ENCODE measurements at places on chromosomes 1 and 21. TPM values are rescaled to one million over a fixed set of nuclear protein-coding genes. Genes with fewer than 3 reads are reported as not detected.
A peak's percentile ranks its signal among the peaks of the same experiment; 100 is the strongest.

The TPTE gene
- not detected for total RNA-seq

The ZNF695 gene
- total RNA-seq: not detected

The S100B gene
- 4.5 TPM for total RNA-seq

The GBP6 gene
- total RNA-seq: 0.12 TPM

The SLC9C2 gene
- total RNA-seq: 0.26 TPM

The FOXE3 gene
- total RNA-seq: not detected

The CHML gene
- total RNA-seq: 16.8 TPM

DNA sequence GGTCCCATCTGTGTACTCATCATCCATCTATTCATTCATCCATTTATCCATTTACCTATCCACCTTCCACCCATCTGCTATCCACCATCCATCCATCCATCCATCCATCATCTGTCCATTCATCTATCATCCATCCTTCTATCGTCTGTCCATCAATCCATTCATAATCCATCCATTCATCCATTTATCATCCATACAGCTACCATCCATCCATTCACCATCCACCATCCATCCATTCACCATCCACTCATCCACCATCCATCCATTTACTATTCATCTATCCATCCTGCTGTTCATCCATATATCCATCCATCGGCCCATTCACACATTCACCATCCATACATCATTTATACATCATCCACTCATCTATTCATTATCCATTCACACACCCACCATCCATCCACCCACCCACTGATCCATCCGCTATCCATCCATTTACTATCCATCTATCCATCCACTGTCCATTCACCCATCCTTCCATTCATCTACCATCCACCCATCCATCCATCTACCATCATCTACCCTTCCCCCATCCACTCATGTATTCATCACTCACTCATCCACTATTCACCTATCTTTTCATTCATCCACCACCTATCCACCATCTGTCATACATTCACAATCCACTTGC lies 96.4 kb downstream of the TRIM11 start:
- H3K36me3 ChIP-seq: no peaks in the 10 kb centered on the region
- no peaks in the 10 kb centered on the region for H3K27me3 ChIP-seq
- DNase-seq: no peak
- no peak overlapping the region for H3K4me3 ChIP-seq

- H3K27me3 ChIP-seq: peaks cover 27% of the 10 kb centered on the region
- H3K4me1 ChIP-seq: no peaks in the 10 kb centered on the region
- no peak overlapping the region for H3K4me3 ChIP-seq
- no peak overlapping the region for H3K27ac ChIP-seq
- H3K36me3 ChIP-seq: no peaks in the 10 kb centered on the region
- DNase-seq: no peak
These were observed 29.5 kb downstream of the SYT2 start for GRCh38 chr1:202680586-202681352.

- H3K27me3 ChIP-seq: no peaks in the 10 kb centered on the region
- no peaks in the 10 kb centered on the region for H3K36me3 ChIP-seq
- no peak overlapping the region for H3K27ac ChIP-seq
- H3K4me1 ChIP-seq: no peaks in the 10 kb centered on the region
These were observed 468.1 kb upstream of the CXADR start for GRCh38 chr21:17044696-17045095.

GRCh38 chr21:14620152-14620551 lies 74.0 kb upstream of the SAMSN1 start:
- no peaks in the 10 kb centered on the region for H3K27me3 ChIP-seq
- H3K4me3 ChIP-seq: no peak overlapping the region
- H3K4me1 ChIP-seq: no peaks in the 10 kb centered on the region
- DNase-seq: no peak

- H3K36me3 ChIP-seq: peaks cover 51% of the 10 kb centered on the region
- H3K27ac ChIP-seq: no peak within 1 kb of the TSS
- H3K4me1 ChIP-seq: no peaks in the 10 kb centered on the region
- H3K27me3 ChIP-seq: no peaks in the 10 kb centered on the region
These were observed at the start of gene TMEM81 for GRCh38 chr1:205084360-205084759. TSS of gene TMEM81 (minus strand) at chr1:205084460. CDS start at chr1:205084320, 140 bp downstream.

GRCh38 chr1:119582801-119583200 lies 65.3 kb downstream of the ZNF697 start:
- H3K4me1 ChIP-seq: peaks cover 6% of the 10 kb centered on the region
- H3K27ac ChIP-seq: no peak overlapping the region
- no peaks in the 10 kb centered on the region for H3K27me3 ChIP-seq
- no peak for DNase-seq

GRCh38 chr1:6248932-6249738 lies 5.2 kb downstream of the HES3 start:
- H3K4me3 ChIP-seq: no peak overlapping the region
- peaks cover 19% of the 10 kb centered on the region for H3K4me1 ChIP-seq
- H3K27ac ChIP-seq: no peak overlapping the region
- no peak for DNase-seq
- peaks cover 51% of the 10 kb centered on the region for H3K27me3 ChIP-seq

GRCh38 chr21:24275616-24276015 lies 1331.7 kb downstream of the MRPL39 start:
- DNase-seq: no peak
- H3K36me3 ChIP-seq: no peaks in the 10 kb centered on the region
- no peaks in the 10 kb centered on the region for H3K4me1 ChIP-seq
- no peaks in the 10 kb centered on the region for H3K27me3 ChIP-seq

- no peak overlapping the region for H3K27ac ChIP-seq
- no peaks in the 10 kb centered on the region for H3K36me3 ChIP-seq
- H3K27me3 ChIP-seq: no peaks in the 10 kb centered on the region
- no peak for DNase-seq
- no peaks in the 10 kb centered on the region for H3K4me1 ChIP-seq
- no peak overlapping the region for H3K4me3 ChIP-seq
These were observed 1618.7 kb downstream of the AMY1C start for GRCh38 chr1:105368446-105368845.

DNA sequence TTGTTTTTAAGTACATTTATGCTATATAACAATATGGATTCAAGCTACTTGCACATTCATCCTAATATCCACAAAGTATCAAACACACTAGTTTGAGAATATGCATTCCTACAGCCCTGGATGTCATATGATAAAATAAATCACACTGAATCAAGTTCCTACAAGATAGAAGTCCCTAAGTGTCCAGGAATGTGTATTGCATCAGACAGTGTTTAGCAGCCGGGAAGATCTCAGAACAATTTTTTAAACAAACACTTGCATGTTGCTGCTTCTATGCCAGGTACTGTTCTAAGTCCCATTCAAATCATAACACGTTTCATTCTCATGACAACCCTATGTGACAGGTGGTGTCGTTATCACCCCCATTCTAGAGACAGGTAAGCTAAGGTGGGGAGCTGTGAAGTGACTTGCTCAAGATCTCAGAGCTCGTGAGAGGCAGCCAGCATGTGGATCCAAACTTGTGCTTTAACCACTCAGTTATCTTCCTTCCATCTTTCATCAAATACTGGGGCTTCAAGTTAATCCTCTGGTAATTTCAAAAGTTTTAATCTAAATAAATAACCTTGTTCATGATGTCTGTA lies 68.3 kb upstream of the KIF26B start:
- DNase-seq: no peak
- H3K27ac ChIP-seq: no peak overlapping the region
- no peaks in the 10 kb centered on the region for H3K27me3 ChIP-seq
- H3K36me3 ChIP-seq: no peaks in the 10 kb centered on the region
- H3K4me3 ChIP-seq: no peak overlapping the region

DNA sequence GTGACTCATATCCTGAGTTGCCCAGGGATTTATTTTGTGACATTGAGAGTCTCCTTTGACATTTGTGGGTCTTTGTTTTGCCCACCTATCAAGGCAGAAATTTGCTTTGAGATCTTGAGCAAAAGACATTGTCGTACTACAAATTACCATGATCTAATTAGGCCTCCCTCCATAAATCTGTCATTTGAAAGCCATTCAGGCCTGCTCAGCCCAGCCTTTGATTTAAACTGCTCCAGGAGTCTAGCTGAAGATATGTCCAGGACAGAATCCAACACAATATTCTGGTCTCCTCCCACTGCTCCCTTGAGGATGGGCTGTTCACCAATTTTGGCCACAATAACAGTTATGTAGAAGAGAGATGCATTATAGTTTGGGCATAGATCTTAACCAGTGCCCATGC lies 86.7 kb downstream of the PROX1 start:
- no peaks in the 10 kb centered on the region for H3K36me3 ChIP-seq
- H3K4me3 ChIP-seq: no peak overlapping the region
- no peaks in the 10 kb centered on the region for H3K27me3 ChIP-seq
- DNase-seq: no peak
- H3K27ac ChIP-seq: no peak overlapping the region

DNA sequence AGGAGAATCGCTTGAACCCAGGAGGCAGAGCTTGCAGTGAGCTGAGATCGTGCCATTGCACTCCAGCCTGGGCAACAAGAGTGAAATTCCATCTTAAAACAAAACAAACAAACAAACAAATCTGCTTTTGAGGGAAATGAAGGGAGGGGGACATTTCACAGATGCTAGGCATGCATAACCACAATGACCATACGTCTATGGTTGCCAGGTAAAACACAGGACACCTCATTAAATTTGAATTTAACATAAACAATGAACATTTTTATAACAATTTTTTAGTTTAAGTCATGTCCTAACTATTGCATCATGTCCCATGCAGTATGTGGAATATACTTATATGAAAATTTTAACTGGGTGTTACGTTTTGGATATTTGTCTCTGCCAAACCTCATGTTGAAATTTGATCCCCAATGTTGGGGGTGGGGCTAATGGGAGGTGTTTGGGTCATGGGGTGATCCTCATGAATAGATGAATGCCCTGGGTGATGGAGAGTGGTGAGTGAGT lies 31.0 kb upstream of the ZBTB18 start:
- no peaks in the 10 kb centered on the region for H3K27me3 ChIP-seq
- no peak overlapping the region for H3K4me3 ChIP-seq
- H3K4me1 ChIP-seq: no peaks in the 10 kb centered on the region
- H3K36me3 ChIP-seq: no peaks in the 10 kb centered on the region

DNA sequence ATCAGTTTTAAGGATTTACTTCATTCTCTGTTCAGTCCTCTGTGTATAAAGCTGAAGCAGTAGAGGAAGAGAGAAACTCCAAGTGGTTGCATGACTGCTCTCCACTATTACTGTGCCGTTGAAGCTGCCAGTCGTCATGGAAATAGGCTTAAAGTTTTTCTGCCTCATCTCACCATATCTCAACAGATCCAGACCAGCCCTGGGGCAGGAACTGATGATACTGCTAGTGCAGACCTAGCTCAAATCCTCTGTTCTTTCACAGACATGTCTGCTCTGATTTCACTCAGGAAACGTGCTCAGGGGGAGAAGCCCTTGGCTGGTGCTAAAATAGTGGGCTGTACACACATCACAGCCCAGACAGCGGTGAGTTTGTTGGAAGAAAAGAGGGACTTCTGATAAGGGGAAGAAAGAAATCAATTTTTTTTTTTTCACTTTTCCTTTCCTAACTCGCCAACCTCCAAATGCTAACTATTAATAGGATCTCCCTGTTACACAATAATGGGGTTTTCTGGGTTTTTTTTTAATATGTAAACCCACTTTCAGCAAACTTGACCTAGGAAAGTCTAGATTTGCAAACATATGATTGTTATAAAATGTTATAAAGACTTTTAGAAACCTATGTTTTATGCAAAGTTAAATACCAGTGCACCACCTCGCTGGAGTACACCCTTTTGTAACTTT lies 22.2 kb upstream of the STRIP1 start:
- peaks cover 86% of the 10 kb centered on the region for H3K36me3 ChIP-seq
- H3K4me1 ChIP-seq: peaks cover 11% of the 10 kb centered on the region
- H3K27me3 ChIP-seq: no peaks in the 10 kb centered on the region
- H3K27ac ChIP-seq: no peak overlapping the region
- no peak for DNase-seq
- no peak overlapping the region for H3K4me3 ChIP-seq

DNA sequence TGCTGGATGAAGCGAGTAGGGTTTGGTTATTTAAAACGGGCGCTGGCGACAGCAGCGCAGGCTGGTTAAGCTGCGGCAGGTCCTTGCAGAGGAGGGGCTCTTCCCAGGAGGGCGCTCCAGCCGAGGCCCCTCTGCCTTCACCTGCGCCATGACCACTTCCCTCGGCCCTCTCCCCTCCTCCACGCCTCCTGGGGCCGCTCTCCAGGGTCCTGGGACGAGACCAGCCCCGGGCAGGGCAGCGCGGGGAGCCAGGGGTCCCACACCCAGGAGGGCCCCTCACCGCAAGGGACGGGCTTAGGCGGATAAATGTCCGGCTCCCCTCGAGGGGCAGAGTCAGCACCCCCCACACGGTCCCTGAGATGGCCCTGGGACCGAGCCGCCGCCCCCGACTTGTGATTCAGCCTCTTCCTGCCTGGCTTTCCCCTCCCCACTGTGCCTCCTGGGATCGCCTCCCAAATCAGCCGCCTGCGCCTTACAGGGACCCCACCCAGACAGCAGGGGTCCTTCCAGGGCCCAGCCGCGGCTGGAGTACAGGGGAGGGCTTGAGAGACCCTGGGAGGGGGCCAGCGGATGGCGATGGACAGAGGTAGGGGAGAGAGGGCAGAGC lies 380.7 kb downstream of the MATN1 start:
- DNase-seq: no peak
- no peaks in the 10 kb centered on the region for H3K36me3 ChIP-seq
- H3K27ac ChIP-seq: no peak overlapping the region
- H3K4me1 ChIP-seq: no peaks in the 10 kb centered on the region

DNA sequence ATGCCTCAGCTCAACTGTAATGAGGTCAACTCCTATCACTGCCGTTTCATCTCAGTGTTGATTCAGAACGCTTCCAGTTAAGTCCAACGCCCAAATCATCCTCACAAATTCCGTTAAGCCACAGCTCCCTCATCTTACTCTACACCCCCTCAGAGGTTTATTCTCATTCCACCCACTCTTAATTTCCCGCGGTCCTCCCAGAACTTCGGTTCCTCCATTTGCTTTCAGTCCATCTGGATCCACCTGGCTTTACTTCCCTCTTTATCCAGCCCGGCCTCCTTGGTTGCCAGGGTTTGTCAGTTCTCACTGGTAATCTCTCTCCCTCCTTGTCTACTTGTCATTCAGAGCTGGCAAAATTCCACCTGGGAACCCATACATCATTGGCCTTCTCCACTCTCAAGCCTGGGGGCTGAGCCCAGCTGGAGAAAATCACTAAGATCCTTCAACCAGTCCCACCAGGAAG lies 51.3 kb upstream of the RUNX1 start:
- no peaks in the 10 kb centered on the region for H3K27me3 ChIP-seq
- no peaks in the 10 kb centered on the region for H3K4me1 ChIP-seq
- DNase-seq: no peak
- no peak overlapping the region for H3K27ac ChIP-seq
- H3K36me3 ChIP-seq: no peaks in the 10 kb centered on the region
- H3K4me3 ChIP-seq: no peak overlapping the region

GRCh38 chr1:9181176-9181906 lies 52.4 kb upstream of the GPR157 start:
- DNase-seq: peak; percentile 90
- peak overlapping the region; percentile 87 for H3K27ac ChIP-seq
- peaks cover 14% of the 10 kb centered on the region for H3K36me3 ChIP-seq
- no peaks in the 10 kb centered on the region for H3K27me3 ChIP-seq
- peak overlapping the region; percentile 80 for H3K4me3 ChIP-seq

GRCh38 chr1:183227422-183228346 lies 41.6 kb downstream of the LAMC2 start:
- H3K4me3 ChIP-seq: no peak overlapping the region
- H3K27me3 ChIP-seq: no peaks in the 10 kb centered on the region
- DNase-seq: no peak
- H3K4me1 ChIP-seq: no peaks in the 10 kb centered on the region

- no peak for DNase-seq
- no peak overlapping the region for H3K4me3 ChIP-seq
- H3K27ac ChIP-seq: no peak overlapping the region
- peaks cover 100% of the 10 kb centered on the region for H3K36me3 ChIP-seq
These were observed 87.4 kb downstream of the UBR4 start for GRCh38 chr1:19122668-19123067.

GRCh38 chr1:177567393-177567792 lies 396.6 kb downstream of the BRINP2 start:
- no peaks in the 10 kb centered on the region for H3K27me3 ChIP-seq
- no peak for DNase-seq
- H3K27ac ChIP-seq: no peak overlapping the region
- no peaks in the 10 kb centered on the region for H3K36me3 ChIP-seq
- no peaks in the 10 kb centered on the region for H3K4me1 ChIP-seq
- no peak overlapping the region for H3K4me3 ChIP-seq

Data from upper lobe of right lung (tissue), 1 donor.